ENCODE measurements at places on chromosomes 3 and 15.

- no peak for DNase-seq
Measured at GRCh38 chr3:138578141-138578540, 15.9 kb downstream of the CEP70 start.

DNA sequence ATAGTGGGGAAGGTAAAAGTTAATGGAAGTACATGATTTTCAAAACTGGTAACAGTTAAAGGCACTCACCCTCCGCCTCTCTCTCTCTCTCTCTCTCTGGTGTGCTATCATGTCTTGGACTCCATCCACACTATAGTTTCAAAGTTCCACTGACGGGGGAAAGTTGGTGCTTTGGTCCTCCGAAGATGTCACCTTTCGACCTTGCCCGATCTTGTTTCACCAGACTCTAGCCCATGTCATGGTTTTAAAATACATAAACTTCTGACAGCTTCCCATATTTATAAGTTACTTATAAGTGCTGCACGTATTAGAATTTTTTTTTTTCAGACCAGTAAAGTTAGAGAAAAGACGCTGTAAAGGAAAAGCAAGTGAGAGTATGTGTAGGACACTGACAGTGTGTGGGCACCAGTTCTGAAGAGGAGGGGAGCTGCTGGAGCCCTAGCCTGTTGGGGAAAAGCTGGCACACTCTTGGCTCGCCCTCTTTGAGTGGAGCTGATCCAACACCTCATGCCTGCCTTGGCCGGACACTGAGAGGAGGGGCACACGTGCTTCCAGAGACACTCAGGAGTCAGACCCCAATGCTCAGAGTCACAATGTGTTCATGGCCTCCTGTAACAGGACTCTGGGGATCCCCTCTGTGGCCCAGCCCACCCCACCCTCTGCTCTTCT lies 200.5 kb upstream of the TPM1 start:
- DNase-seq, result no peak

GRCh38 chr3:10547841-10548783 lies 42.7 kb upstream of the ATP2B2 start:
- no peak for DNase-seq

DNA sequence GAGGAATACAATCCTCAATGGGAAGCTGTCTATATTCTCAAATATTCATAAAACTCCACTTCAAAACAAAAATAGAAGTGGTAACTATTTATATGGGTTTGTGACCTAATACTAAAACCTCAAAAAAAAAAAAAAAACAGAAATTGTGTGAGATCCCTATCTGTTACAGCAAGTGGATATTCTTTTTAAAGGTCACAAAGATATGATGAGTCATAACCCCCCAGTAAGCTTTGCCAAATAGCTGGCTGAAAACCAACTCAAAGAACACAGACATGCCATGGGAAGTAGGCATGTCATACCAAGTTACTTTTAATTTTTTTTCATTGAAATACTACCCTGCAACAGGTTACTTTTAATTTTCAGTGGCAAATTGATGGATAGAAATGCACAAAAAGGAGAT lies 62.5 kb downstream of the CBLB start:
- no peak for DNase-seq

DNA sequence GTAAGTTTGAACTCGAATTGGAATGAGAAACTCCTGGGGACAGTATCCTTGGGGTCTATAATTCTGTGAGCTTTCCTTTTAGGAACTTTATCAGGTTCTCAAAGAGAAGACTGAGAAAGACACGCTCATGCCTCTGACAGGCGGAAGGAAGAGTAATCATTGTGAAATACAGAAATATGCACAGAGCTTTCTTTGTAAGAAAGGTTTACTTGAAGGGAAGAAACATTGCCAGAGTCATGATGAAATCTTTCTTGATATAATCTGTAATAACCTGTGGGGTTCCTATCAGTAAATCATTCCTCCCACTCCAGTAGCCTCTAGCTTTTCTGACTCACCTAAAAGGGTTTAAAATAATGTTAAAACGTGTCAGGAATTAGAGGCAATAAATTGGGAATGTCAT lies 83.6 kb upstream of the CCDC39 start:
- DNase-seq, result no peak

GRCh38 chr3:187686621-187687273 lies 15.6 kb downstream of the RTP2 start:
- no peak for DNase-seq
